ENCODE measurements at places on chromosomes 16 and 17. TPM values are rescaled to one million over a fixed set of nuclear protein-coding genes. Genes with fewer than 3 reads are reported as not detected.

DNA sequence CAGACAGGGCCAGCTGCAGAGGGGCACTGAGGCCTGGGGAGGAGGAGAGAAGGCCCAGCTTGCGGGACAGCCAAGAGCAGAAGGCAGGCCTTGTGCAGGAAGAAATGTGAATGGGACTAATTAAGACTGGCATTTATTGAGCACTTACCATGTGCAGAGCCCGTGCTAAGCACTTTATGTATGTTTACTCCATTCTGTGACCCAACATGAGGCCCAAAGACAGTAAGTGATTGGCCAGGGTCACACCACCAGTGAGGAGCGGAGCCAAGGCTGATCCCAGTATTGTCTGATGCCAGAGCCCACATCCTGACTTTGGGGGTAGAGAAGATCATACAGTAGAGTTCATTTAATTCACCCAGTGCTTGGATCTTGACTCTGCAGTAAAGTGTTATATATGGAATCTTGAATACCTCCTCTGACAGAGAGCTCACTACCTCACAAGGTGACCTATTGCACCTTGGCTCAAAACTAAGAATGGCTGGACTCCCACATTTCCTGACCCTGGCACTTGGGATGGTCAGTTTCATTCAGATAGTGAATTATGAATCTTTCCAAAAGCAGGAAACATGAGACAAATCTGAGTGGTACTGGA lies 13.6 kb downstream of the KATNB1 start:
- DNase-seq, result no peak

ZFPM1 gene
- 12.8 TPM for total RNA-seq

GRCh38 chr17:6276711-6277110 lies 158.2 kb downstream of the AIPL1 start:
- DNase-seq, result no peak

DNA sequence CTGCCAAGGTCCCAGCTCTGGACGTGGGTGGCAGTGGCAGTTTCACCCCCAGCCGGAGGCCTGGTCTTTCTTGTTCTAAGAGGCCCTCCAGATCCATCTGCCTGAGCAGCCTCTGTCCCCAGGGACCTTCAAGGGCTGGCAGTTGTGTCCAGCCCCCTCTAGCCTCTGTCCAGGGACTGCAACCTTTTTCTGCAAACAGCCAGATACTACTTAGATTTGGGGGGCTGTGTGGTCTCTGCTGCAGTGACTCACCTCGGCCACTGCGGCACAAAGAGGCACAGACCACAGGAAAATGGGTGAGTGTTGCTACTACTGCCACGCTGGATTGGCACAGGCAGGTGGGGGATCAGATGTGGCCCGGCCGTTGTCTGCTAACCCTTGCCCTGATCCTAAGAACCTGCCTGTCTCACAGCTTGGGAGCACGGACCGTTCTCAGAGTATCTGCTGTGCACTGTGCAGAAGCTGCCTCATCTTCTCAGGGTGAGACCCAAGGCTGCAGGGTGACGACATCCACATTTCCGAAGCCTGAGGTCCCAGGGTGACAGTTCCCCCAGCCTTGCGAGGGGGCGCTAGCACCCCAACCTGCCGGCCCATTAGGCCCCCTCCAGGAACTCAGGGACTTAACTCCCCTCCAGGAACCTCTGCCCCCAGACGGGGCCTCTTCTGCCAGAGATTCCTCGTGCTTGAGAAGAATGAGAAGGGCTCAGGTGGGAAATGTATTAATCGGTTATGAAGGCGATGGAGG lies 27.6 kb downstream of the MXRA7 start:
- no peak for DNase-seq

PRR11 gene
- total RNA-seq, result 0.17 TPM

- no peak for DNase-seq
Observed at GRCh38 chr16:69085032-69085695, 20.3 kb upstream of the HAS3 start.

GAN gene
- 2.3 TPM for total RNA-seq

MT1G gene
- 2,353 TPM for total RNA-seq

SPN gene
- 0.92 TPM for total RNA-seq

- DNase-seq, result no peak
Observed at GRCh38 chr17:45231481-45232116, 9.9 kb downstream of the FMNL1 start.

EFTUD2 gene
- total RNA-seq, result 84.3 TPM

GRCh38 chr16:12740986-12741610 lies 62.6 kb downstream of the CPPED1 start:
- no peak for DNase-seq

- peak; percentile 87 for DNase-seq
Observed at GRCh38 chr16:85393674-85394451, 219.3 kb upstream of the GSE1 start.

DNA sequence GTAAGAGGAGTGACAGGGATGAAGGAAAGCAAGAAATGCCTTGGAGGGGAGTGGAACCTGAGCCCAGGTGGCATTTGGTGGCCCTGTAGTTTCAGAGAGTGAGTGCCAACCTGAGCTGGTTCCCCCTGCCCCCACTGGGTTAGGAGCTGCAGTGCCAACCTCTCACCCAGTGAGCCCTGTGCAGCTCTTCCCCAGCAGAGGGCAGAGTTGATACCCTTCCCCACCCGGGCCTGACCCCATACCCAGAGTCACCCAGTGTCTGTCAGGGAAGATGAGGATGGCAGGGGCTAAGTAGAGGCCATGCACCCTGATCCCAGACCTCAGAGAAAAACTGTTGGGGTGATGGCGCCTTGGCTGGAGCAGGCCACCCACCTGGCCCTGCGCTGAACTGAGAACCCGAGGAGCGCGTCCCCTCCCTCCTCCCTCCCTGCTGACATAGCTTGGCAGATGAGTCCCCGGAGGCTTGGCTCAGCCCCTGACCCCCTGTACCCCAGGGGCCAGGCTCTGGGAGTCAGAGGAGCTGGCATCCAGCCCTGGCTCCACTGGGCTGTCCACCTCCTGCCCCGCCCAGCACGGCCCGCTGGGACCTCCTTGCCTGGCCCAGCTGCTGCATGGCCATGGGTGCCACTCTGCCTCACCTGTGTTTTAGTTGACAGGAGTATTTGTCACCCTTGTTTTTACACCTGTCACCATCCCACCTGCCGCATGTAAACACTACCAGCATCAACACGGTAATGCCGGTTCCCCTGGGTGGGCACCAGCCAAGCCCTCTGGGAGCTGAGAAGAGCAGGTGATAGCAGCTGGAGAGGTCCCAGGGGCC lies 113.9 kb downstream of the AMFR start:
- DNase-seq, result no peak

GRCh38 chr16:53717577-53717976 lies 13.6 kb downstream of the FTO start:
- no peak for DNase-seq

BCL6B gene
- total RNA-seq, result 1.1 TPM

GRCh38 chr17:57465610-57466009 lies 209.3 kb downstream of the MSI2 start:
- DNase-seq, result no peak

DNA sequence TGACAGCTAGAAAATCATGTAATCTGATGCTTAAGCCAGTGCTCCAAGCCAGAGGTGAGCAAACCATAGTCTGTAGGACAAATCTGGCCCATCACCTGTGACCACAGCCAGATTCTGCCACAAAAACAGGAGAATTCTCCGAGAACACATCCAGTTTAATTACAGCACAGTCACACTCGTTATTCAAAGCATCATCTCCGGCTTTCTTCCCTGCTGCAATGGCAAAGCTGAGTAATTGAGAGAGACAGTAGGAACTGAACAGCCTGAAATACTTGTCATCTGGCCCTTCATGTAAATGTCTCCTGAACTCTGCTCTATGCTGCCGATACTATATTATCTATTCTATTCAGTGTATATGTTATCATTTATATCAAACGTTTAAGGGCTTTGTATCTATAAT lies 121.4 kb upstream of the FOXF1 start:
- DNase-seq, result no peak

OR1F1 gene
- total RNA-seq, result not detected

- DNase-seq, result no peak
Observed at GRCh38 chr17:82092995-82093751, 4.9 kb downstream of the FASN start.

DNA sequence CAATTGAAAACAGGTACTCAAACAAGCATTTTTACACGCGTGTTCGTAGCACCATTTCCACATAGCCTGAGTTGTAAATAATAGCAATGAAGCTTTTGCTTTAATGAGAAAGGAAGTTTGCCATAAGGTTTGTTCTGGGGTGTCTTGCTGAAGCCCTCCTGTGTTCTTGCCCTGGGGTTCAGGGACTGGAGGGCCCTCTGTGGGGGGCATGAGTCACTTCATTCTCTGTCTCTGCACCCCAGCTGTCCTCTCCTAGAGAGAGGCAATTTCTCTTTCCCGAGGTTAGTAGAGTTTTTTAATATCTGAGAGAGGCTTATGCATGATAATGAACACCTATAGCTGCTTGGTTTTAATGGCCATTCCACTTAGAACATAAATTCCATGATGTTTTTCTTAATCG lies 9.6 kb downstream of the AFMID start:
- DNase-seq, result no peak

GRCh38 chr17:66089764-66090163 lies 102.2 kb downstream of the CEP112 start:
- DNase-seq, result no peak

DNA sequence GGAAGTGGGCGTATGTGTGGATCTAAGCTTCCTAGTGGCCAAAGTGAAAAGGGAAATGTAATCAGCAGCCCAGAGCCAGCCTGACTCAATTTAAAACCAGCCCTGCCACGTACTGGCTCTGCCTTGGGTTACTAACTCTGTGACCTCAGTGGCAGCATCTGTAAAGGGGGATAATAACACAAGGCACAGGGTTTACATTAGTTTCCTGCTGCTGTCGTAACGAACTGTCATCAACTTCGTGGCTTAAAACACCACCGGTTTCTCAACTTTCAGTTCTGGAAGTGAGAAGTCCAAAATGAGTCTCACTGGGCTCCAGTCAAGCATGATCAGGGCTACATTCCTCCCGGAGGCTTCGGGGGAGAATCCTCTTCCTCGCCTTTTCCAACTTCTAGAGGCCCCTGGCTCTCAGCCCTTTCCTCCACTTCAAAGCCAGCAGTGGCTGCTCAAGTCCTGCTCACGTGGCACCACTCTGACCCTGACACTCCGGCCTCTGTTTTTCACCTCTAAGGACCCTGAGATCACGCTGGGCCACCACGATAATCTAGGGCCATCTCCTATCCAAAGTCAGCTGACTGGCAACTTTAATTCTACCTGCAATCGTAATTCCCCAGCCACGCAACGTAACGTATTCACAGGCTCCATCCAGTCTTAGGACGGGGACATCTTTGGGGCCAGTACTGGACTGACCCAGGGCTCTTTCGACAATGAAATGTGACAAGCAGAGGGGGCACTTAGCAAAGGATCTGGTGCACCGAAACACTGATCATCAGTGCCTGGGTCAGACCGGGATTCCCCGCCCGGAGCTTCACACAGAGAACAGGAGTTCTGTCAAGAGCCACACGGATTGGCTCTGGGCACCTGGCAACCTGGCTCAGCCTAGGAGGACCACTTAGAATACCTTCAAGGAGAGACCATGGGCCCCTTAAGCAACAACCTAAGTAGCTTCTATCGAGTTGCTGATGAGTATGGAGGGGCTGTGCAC lies 14.5 kb downstream of the TMC6 start:
- DNase-seq, result no peak

C16orf46 gene
- total RNA-seq, result 0.08 TPM

DNA sequence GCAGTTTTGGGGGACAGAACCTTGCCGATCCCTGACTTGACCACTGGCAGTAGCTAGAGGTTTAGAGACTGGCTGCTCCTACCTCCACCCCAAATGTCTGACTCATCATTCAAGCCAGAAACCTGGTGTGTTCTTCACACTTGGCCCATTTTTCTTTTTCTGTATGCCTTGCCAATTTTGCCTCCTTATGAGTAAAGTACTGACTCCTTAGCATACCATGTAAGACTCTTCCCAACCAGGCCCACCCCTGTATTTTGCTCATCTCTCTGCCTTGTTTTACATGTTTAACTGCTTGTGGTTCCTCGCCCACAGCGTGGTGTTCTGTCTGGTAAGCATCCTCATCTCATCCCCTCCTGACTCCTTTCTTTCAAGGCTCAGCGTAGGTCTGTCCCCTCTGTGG lies 37.9 kb downstream of the NUP88 start:
- no peak for DNase-seq

GRCh38 chr17:50841277-50841948 lies 6.0 kb downstream of the WFIKKN2 start:
- no peak for DNase-seq

WNT3 gene
- total RNA-seq, result 0.19 TPM

GRCh38 chr16:68370581-68371275 lies 59.9 kb downstream of the PRMT7 start:
- no peak for DNase-seq

FA2H gene
- 0.17 TPM for total RNA-seq

- DNase-seq, result no peak
Observed at GRCh38 chr17:34582185-34582900, 3.0 kb downstream of the TMEM132E start.

GRCh38 chr17:18314059-18314730 lies 599 bp downstream of the TOP3A start:
- DNase-seq, result no peak

DNA sequence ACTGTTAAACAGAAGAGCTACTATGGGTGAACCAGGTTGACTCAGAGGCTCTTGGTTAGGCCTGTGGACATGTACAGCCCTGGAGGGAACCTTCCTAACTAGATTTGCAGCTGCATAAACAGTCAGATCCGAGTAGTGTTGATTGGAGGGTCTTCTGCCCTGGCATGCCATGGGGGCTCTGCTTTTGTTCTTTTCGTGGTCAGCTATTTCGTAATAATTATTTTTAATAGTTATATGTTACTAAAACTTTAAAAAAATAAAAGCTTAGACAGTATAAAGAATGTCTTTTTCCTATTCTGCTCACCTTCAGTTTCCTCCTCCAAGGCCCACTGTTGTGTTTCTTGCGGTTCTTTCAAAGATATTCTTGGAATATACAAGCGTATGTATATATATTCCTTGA lies 67.4 kb upstream of the CLEC18A start:
- DNase-seq, result no peak

DNA sequence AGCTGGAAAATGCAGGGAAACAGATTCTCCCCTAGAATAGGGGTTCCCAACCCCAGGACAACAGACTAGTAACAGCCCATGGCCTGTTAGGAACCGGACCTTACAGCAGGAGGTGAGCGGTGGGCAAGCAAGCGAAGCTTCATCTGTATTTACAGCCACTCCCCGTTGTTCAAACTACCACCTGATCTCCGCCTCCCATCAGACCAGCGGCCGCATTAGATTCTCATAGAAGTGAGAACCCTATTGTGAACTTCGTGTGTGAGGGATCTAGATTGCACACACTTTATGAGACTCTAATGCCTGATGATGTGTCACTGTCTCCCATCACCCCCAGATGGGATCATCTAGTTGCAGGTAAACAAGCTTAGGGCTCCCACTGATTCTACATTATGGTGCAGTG lies 3.5 kb downstream of the CD300LB start:
- DNase-seq, result no peak

DNA sequence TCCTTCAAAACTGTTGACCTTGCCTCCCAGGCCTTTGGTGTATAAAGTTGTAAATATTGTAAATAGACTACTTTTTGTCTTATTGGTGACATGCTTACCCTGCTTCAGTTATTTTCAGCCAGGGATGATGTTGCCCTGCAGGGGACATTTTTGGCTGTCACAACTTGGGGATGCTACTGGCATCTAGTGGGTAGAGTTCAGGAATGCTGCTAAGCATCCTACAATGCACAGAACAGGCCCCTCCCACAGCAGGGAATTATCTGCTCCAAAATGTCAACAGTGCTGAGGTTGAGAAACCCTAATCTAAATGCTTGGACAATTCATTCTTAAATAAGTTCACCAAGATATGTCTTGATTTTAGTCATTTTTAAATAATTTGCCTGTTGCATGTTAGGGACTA lies 459.8 kb downstream of the PMP22 start:
- DNase-seq, result no peak

Measured in liver (tissue), 10 donors.